Suppressor macrophage treated with lipopolysaccharide for 1 hour (primary cell): ENCODE measurements at places on chromosomes 2 and 18.

- peak; percentile 93 for DNase-seq
These were observed 37.8 kb downstream of the PCBP1 start for GRCh38 chr2:70124983-70125480.

DNA sequence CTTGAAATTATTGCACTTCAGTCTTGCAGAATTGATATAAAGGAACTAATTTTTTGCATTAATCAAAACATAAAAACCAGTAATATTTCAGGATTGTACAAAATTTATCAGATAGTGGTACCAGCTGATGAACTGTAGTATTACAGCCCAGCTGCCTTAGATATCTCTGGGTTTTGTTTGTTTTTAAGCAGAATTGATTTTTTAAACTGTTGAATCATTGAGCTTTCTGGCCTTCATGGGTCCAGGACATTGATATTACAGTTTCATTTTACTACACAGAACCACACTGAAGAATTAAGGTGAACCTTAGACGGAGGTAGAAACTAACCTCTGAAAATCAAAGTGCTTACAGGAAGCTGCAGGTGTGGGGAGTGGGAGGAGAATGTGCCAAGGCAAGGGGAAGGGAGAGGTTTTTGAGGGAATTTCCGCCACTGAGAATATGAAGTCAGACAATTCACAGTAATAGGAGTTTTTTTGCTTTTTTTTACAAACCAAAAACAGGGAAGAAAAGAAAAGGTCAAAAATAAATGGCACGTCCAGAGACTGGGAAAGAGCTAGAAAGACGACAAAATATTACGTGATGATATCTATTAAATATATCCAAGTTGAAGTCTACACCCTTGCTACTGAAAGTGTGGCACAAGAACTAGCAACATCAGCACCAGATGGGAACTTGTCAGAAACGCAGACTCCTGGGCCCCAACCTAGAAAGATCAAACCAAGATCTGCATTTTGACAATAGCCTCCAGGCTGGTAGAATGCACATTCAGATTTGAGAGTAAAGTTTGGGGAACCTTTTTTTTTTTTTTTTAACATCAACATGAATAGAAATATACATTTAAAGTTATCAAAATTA is 40.8 kb upstream of the SPAG16 start:
- no peak for DNase-seq

- peak; percentile 57 for DNase-seq
These were observed 1.0 kb upstream of the ESPNL start for GRCh38 chr2:238098901-238099713.

- no peak for DNase-seq
These were observed 15.1 kb downstream of the SH2D6 start for GRCh38 chr2:85433511-85434089.

- no peak for DNase-seq
These were observed 26.2 kb downstream of the UNC50 start for GRCh38 chr2:98634406-98635092.

DNA sequence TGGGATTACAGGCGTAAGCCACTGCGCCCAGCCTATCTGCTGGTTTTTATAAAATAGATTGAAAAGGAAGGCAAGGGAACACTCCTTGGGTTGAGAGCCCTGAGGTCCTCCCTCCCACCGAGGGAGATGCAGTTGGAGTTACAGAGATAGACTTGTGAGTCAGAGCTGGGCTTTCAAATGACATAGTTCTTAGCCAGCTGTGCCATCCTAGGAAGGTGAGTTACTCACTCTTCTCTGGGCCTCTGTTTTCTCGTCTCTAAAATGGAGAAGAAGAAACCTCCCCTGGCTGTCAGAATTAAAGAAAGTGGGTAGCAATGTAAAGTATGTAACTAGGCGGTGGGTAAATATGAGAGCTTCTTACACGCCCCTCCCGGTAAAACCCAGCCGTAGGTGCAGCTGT is 2.4 kb downstream of the LRRFIP1 start:
- peak; percentile 75 for DNase-seq

- no peak for DNase-seq
These were observed 109.2 kb downstream of the NOL4 start for GRCh38 chr18:34115409-34116081.

DNA sequence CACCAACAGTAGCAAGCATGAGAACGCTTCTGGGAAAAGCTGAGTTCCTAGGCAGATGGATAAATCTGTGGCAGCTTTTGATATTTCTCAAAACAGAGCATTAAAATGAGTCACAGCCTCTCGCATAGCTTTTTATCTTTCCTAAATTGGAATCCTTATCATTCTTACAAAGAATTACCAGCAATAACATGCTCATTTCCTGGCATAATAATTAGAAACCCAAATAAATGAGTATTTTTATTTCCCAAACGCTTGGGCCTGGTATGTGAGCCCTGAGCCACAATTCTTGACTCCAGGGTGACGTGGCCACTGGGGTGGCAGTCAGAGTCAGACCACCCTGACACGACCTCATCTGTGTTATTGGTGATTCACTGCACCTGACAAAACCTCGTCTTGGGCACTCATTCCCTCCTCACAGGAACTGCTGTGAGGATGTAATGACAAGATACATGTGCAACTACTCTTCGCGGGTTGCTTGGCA is 210.7 kb downstream of the ARL4C start:
- no peak for DNase-seq

- no peak for DNase-seq
These were observed 94.3 kb downstream of the SEPTIN10 start for GRCh38 chr2:109519513-109519912.

DNA sequence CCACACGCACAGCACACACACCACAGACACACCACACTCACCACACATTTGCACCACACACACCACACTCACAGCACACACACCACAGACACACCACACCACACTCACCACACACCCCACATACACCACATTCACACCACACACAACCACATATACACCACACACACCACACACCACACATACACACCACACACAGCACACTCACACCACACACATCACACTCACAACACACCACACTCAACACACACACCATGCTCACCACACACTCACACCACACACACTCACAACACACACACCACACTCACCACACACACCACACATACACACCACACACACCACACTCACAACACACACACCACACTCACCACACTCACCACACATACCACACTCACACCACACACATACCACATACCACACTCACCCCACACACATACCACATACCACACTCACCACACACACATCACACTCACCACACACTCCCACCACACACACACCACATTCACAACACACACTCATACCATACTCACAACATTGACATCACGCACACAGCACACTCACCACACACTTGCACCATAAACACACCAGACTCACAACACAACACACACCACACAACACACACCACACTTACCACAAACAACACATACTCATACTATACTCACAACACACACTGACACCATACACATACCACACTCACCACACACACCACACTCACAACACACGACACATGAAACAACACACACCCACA is 60.0 kb downstream of the SDC1 start:
- DNase-seq = no peak

- DNase-seq = no peak
These were observed 238.5 kb upstream of the FANCL start for GRCh38 chr2:58479535-58480140.

- DNase-seq = no peak
These were observed 707.8 kb downstream of the DSC3 start for GRCh38 chr18:30334781-30335180.

- DNase-seq = peak; percentile 36
These were observed 2.1 kb downstream of the HADHB start for GRCh38 chr2:26246818-26247217.

- DNase-seq = no peak
These were observed 18.0 kb upstream of the ARHGAP28 start for GRCh38 chr18:6711467-6711866.

DNA sequence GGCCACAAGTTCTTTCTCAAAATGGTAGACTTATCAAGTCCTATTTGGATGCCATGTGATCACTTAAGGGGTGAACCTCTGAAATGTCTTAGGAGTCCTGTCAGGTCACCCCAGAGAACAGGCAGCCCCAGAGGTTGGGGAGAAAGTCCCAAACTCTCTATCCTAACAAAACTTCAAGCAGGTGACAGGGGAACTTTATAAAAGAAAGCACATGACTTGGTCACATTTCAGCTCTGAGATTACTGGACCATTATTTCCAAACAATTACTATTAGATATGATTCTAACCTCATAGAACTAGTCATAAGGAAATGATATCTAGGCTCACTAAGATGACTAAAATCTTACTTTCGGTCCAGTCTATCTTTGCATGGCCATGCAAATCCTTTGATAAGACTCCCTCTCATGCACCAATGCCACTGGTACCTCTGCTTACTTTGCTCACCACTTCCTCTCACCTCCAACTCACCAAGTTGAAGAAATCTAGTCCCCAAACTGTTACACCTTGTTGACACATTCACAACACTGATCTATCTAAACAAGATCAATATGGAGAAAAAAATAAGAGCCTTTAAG is 107.0 kb downstream of the GALNT14 start:
- DNase-seq = no peak

GRCh38 chr2:134327367-134327766 is 73.5 kb downstream of the MGAT5 start:
- DNase-seq = peak; percentile 44

GRCh38 chr2:20552847-20553246 is 98.1 kb downstream of the HS1BP3 start:
- peak; percentile 31 for DNase-seq

GRCh38 chr18:50842846-50843245 is 23.0 kb upstream of the MRO start:
- peak; percentile 58 for DNase-seq

- no peak for DNase-seq
These were observed 1.7 kb upstream of the CNDP1 start for GRCh38 chr18:74532511-74533025.

DNA sequence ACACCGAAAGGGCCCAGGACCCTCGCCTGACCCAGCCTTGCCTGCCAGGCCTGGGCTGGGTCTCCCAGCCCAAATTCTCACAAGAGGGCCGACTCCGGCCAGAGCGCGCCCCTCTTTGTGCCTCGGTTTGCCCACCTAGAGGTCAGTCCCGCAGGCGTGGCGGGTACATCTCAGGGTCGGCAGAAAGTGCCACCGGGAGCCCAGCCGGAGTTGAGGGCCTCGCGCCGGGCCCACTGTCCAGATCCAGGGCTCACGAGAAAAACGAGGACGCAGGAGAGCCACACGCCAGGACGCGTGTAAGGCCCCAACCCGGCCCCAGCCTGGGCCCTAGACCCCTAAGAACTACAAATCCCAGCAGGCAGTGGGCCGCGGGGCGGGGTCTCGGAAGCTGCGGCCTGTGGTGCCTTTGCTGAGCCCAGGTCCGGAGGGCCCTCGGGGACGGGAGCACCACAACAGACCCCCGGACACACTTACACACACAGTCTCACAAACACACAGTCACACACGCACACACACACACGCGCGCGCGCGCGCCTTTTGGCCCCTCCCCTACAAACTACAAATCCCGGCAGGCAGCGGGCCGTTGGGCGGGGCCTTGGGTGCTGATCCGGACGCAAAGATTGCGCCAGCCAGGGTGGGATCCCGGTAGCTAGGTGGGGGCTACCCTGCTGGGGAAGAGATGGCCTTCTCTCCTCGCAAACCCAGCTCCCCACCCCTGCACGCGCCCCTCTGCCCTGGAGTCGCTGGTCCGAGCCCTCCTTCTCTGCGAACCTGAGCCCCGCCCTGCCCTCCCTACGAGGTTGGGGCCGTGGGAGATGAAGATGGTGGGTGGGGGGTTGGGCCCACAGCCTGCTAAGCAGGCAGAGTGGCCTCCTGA is at the start of gene SH2D6:
TSS of gene SH2D6 (plus strand) at position 583 of the 877 bp plus-strand sequence. CDS start 10,752 bp downstream, outside the sequence.
- DNase-seq = peak; percentile 82

DNA sequence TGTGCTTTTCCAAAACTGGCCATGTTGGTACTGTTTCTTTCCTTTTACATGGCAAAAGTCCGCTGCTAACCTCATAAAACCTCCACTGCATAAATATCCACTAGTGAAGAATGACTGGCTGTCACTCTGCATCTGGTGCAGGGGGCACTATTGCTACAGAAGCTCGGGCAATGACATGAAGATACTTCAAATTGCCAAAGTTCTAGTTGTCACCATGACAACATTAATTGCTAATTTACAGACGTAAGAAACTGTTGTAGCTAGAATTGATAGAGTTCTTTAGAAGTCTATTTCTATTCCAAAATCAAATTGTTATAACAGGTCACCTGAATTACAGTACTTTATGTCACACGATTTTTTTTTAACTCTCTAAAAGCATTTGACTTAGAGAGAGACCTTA is 845 bp downstream of the CFAP210 start:
- no peak for DNase-seq

DNA sequence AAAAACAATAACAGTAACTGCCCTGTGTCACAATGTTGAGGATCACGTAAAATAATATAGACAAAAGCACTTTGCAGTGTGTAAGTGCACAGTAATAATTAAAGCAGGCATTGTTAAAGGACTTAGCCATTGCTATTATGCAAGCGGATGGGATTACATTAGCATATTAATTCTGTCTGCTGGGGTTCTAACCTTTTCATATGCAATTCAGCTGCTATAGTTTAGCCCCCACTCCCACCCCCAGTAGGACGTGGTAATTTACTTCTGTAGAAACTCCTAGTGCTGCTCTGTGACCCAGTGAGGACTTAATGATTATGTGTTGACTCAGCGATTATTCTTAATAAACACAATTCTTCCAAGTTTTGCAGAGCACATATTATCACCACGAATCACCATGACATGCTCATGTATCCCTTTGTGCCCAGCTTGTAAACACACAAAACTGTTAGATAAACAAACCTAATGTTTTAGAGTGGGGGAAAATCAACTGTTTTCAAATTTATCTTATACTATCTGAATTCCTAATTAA is 5.1 kb upstream of the ADAM23 start:
- no peak for DNase-seq

DNA sequence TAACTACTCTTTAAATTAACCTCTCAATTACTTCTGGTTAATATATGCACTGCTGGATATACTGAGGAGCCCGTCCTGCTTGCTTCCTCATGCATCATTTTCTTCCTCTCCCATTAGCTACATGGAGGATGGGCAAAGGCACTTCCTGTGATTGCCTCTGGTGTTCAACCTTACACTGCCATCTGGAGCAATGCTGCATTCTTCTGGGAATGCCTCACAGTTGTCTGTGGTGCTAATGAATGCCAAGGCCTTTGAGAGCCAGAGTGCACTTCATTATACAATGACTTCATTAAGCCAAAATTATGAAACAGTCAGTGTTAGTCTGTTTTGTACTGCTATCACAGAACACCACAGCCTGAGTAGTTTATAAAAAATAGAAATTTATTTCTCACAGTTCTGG is 134.8 kb upstream of the DOCK10 start:
- no peak for DNase-seq

- DNase-seq = no peak
These were observed 231.1 kb downstream of the SETBP1 start for GRCh38 chr18:44911773-44912172.

DNA sequence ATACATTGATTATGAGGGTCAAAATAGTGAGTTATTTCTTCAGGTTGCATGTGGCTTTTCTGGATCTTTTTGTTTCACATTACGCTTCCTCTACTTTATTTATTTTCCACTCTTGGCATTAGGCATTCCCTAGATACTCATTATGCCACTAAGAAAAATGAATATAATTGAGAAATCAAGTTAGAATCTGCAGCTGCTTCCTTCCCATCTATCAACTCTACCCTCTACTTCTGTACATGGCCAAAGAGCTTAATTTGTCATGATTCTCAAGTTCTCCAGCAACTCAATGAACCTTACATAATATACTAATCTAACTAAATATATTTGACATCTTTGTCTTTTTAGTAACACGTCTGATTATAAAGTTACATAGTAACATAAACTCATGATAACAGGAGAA is 598.1 kb upstream of the LRRTM4 start:
- no peak for DNase-seq

GRCh38 chr2:139353874-139354273 is 573.7 kb upstream of the NXPH2 start:
- no peak for DNase-seq
